ENCODE measurements at places on chromosomes 16 and 17. TPM values are rescaled to one million over a fixed set of nuclear protein-coding genes. Genes with fewer than 3 reads are reported as not detected.
A peak's percentile ranks its signal among the peaks of the same experiment; 100 is the strongest.

- no peak for DNase-seq
These were observed 32.8 kb upstream of the MNT start for GRCh38 chr17:2433696-2434095.

GRCh38 chr16:79286646-79287423 lies 313.7 kb downstream of the MAF start:
- DNase-seq = no peak

- DNase-seq = peak; percentile 98
These were observed 6.0 kb upstream of the RNF213 start for GRCh38 chr17:80254396-80255251.

DNA sequence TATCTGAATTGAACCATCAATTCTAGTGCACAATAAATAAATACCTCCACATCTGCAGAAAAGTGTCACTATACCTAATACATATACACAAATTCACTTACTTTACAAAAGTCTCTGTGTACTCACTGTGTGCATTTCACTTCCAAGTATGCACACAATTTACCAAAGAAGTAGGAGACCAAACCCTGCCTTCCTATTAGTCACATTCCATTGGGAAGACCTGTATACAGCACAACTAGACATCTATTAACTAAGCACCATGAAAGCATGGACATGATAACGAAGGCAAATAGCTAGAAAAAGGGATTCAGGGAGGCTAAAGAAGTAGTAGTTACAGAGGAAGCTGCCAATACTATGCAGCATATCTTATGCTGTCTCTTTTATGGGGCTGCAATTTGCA lies 139.5 kb downstream of the SNX11 start:
- no peak for DNase-seq

GRCh38 chr17:79379700-79380445 lies 231.0 kb downstream of the RBFOX3 start:
- no peak for DNase-seq

DNA sequence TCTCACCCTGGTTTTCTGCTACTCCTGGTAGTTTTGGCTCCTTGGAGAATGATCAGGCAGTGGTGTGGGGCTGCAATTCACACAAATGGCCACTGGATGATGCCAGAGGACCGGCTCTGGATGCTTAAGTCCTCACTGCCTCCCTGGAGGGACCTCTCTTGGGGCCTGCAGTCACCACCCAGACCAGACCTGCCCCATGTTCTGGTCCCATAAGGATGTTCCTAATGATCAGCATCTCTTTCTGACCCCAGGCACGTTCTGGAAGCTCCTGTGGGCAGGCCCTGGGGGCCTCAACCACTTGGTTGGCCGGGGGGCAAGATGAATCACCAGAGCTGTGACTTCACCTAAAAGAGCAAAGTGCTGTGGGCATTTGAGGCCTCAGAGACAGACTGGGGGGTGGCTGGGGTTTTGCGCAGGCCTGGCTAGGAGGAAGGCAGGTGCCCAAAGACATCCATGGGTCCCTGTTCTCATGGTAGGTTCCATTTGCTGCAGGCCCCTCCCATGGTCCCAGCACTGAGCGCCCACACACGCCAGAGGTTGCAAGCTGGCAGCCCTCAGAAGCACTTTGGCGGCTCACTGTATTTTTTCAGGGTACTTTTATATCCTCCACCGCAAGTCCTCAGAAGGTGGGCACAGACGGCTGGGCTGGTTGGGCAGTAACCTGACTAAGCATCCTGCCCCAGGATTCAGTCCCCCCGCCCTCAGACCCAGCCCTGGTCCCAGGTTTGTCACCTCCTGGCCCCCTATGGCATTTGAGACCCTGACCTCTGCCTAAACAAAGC lies 53.2 kb downstream of the NT5M start:
- DNase-seq = peak; percentile 77

Gene GNG13
- not detected for total RNA-seq
